ENCODE measurements at places on chromosomes 13 and 19.
A peak's percentile ranks its signal among the peaks of the same experiment; 100 is the strongest.

DNA sequence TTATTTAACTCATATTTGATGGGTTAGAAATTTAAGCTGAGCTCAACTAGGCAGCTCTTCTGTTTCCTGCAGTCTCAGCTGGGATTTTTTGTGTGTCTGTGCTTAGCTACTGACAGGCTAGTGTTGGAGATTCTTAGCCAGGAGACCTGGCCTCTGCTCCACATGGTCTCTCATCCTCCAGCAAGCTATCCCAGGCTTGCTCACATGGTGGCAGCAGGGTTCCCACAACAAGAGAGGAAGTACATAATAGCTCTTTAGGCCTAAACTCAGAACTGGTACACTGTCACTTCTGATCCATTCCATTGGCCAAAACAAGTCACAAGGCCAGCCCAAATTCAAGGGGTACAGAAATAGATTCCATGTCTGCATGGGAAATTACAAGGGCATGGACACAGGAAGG, 406.2 kb downstream of the SUCLA2 start:
- DNase-seq = no peak

DNA sequence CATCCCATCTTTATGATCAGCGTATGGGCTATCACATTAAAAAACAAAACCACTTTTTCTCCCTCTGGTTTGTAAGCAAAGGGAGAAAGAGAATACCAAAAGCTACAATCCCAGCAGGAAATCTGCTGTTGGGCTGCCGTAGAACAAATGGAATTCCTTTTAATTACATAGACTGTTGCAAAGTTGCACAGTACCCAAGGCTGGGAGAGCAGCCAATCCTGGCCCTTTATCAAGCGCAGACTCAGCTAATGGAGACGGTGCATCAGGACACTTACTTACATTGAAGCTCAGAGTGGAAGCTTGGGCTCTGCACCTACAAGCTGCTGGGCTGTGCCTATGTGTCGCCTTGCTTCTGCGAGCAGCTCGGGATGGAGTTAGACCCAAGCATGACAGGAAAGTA, 15.2 kb downstream of the CCNA1 start:
- no peak for DNase-seq

- DNase-seq = peak; percentile 18
Observed at GRCh38 chr13:92821324-92821723, 405.3 kb upstream of the GPC6 start.

- DNase-seq = no peak
Observed at GRCh38 chr19:16095071-16095571, 16.6 kb upstream of the RAB8A start.

DNA sequence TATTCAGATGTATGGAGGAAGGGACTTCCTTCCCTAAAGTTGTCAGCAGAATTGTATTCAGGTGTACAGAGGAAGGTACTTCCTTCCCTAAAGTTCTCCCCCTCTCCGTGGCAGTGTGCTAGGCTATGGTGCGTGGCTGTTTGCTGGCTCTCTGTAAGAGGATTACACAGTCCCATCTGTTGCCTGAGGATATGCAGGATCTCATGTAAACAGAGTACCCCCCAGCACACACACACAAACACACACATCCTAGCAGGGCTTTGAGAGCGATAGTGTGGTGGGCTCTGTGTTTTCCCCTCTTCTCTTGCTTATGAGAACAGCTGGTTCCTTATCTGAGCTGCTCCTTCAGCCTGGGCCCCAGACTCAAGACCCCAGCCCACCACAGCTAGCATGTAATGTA, 10.3 kb downstream of the NEK5 start:
- DNase-seq = no peak

- DNase-seq = no peak
Observed at GRCh38 chr13:95754069-95754468, 77.1 kb downstream of the DNAJC3 start.

DNA sequence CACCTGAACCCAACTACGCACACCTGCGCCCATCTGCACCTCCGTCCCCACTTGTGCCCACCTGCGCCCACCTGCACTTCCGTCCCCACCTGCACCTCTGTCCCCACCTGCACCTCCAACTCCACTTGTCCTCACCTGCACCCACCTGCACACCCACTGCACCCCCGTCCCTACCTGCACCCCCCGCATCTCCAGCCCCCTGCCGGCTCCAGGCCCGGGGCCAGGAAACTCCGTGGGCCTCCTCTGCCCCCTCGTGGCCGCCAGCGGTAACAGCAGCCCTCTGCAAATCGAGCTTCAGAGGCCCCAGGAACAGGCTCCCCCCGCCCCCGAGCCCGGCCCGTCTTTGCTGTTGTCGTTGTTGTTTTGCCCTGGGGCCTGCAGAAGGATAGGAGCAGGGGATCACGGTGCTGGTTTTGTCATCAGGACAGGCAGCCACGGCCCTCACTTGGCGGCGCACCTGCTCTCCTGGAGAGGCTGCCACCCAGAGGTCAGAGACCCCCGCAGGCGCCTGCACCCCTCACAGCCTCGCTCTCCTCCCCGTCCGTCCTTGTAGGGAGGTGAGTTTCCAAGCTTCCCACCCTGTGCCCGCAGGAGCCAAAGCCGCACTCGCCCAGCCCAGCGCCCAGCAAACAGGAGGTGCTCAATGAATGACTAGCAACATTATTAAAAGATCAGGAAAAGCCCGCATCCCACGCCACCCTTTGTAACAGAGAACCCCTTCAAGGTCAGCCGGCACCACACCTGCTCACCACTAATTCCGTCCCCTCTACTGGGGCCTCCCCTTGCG, 65.4 kb downstream of the GNG7 start:
- no peak for DNase-seq

DNA sequence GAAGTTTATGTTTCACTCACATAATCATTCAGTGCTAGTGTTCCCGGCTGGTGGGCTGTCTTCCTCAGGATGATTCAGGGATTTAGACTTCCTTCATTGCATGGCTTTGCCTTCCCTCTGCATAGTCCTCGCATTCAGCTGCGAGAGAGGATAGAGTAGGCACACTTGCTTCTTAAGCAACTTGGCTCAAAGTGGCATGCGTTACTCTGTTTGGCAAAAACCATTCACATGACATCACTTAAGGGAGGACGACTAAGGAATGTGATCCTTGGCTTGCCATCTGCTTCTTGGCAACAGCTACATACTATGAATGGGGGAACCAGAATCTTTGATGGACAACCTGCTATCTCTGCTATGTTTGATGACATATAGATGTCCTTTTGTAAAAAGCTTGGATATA, 359.3 kb downstream of the TDRD3 start:
- DNase-seq = no peak

DNA sequence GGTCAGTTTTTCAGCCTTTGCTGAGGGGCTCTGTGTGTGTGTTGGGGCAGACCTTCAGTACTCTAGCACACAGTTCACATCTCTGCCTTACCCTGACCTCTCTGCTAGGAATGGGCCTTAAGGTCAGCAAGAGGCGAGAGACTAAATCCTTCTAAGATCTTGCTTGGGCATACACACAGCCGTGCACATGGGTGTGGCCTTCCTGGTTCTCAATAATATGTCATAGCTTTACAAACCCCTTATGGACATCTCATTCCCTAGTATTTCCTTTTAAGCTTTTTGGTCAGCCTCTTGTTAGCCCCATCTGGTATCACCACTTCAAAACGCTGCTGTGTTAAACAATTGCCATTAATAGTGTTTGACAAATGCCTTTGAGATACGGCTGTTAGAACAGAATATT, 69.4 kb upstream of the SPATA13 start:
- no peak for DNase-seq

- DNase-seq = no peak
Observed at GRCh38 chr13:55728247-55728646, 1412.5 kb upstream of the PRR20A start.

DNA sequence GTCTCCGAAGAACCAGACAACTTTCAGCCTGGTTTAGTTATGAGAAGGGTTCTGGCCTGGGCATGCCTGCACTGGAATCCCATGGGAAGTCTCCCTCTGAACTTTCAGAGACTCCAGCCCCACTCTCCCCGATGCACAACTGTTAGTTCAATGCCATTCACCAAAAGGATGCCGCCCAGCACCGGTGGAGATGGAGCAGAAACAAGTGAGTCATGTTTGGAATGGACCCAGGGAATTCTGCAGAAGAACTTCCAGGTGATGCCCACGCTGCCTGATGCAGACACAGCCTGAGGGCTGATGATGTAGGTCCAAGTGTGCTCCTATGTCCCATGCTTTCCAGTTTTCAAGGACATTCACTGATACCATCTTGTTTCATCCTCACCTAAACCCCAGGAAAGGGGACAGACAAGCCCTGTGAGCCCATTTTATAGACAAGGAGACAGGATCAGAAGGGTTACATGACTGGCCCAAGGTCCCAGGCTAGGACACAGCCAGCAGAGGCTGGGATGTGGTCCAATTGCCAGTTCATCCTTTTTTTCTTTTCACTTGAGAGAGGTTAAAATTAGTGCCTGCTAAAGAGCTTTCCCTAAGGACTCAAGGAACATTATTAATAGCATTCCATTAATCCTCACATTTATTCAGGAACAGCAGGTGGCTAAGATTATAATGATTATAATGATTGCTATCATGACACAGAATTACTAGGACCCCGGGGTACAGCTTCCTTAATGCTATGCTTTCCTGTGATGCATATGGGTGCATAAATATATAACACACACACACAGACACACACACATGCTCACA, 39.5 kb downstream of the SIAH3 start:
- no peak for DNase-seq

- DNase-seq = no peak
Observed at GRCh38 chr13:38871275-38871674, 119.4 kb downstream of the STOML3 start.

DNA sequence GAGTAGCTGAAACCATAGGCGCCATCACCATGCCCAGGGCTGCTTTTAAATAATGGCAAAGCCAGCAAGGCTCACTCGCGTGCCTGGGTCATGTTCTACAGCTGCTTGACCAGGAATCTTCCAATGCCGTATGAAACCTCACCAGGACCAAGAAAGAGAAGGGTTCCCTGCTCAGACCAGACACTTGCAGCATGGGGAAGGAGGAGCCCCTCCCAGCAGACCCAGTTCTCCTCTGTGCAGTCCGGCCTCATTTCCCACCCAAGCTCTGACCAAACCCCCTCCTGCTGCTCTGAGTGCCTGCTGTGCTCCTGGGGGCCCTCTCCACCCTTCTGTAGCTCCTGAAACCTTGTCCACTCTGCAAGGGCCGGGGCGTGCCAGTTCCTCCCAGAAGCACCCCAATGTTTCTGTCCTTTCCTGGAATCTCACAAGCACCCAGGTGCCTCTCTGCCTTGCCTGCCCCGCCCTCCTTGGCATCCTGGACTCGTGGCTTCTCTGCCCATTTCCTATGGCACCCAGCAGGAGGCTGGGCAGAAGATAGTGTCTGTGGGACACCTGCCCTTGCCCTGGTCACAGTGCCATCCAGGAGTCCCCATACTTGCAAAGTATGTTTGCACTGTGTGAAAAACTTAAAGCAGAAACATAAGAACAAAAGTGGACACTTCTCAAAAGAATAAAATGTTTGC, 6.8 kb upstream of the SLC7A9 start:
- DNase-seq = no peak

DNA sequence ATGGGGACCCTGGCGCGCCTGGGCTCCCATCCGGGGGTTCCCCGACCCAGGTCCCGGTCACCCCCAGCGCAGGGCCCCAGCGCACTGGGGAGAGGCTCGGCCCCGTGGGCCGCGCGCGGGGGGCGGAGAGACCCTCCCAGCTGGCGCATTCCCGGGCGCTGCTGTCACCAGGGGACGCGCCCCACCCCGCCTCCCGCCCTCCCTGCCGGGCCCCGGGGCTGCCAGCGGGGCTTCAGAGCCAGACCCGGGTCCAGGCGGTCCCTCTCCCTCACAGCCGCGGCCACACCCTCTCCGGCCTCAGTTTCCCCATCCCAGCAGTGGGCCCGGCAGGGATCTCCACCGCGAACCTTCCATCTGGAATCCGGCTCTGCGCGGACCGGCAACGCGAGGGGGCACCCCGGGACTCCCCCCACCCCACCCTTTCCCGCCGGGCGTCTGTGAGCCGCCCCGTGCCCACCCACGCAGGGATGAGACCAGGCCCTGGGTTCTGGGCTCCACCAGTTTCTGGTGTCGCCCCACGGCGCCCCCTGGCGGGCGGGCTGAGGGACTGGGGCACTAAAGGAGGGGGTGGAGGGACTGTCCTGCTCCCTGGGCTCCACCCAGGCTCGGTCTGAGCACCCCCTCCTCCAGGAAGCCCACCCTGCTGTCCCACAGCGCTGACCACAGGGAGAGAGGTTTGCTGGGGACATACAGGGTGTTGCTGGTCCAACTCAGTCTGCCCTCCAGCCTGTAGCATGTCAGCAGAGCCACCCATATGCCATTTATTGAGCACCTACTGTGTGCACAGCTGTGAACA, 878 bp upstream of the ADAMTSL5 start:
- no peak for DNase-seq

DNA sequence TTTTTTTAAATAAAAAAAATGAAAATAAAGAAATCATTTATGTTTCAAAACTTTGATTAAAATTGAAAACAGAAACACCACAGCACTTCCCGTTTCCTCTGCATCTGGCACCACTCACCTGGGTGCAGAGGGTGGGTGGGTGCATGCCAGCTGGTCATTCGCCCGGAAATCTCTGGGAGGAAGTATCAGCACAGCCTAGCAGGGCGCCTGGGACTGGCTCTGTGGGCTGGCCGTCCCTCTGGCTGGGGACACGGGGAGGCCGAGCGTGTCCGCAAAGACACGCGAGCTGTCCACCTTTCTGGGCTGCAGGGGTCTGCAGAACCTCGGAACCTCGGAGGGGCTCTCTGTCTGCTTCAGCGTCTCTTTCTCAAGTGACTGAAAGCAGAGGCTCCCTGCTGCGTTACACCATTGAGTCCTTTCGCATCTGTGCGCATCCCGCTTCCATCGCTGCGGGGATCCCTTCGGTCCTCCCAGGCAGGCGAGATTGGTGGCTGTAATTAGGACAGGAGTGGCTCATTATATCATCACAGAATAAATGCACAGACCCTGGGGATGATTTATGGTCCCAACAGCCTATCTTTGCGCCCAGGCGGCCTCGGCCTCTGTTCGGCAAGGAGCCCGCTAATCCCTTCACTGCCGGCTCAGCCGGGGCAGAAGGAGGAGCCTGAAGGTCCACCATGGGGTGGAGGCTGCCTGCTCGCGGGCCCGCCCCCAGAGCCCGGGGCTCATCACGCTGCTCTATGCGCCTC, 17.2 kb downstream of the CRTC1 start:
- peak; percentile 79 for DNase-seq

DNA sequence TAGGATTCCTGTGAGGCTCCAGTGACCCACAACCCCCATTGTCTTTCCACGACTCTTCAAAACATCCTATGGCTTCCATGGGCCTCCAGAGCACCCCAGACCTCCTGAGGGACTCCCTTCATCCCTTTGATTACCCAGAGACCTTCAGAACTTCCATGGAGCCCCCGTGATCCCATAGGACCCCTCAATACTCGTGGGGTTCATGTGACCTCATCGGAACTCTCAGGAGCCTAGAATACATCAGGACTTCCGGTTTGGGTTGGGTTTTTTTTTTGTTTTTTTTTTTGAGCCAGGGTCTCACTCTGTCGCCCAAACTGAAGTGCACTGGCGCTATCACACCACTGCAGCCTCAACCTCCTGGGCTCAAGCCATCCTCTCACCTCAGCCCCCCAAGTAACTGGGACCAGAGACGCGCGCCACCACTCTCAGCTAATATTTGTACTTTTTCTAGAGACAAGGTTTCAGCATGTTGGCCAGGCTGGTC, 774 bp downstream of the ALDH16A1 start:
- DNase-seq = no peak
